ENCODE measurements at places on chromosomes 12 and 14.
A peak's percentile ranks its signal among the peaks of the same experiment; 100 is the strongest.

- no peak for DNase-seq
Measured at GRCh38 chr14:64614805-64615391, 65.1 kb downstream of the PPP1R36 start.

DNA sequence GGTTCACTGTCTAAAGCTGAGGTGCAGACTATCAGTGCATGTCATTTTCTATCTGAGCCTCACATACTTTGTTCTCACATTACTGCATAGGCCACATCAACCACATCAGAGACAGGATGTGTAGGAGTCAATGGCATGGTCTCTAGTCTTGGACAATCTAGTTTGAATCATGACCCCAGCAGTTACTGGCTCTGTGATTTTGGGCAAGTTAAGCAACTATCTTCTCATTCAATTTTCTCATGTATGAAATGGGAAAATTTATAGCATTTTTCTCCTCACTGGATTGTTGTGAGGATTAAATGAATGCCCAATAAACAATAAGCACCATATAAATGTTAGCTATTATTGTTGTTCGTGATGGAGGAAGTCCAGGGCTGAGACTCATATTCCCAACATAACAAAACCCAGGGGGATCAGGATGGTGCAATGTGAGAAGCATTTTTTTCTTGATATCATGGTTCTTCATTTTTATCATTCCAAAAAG, 432.6 kb downstream of the LRIG3 start:
- DNase-seq: no peak

GRCh38 chr14:31657917-31658316, 96.7 kb downstream of the NUBPL start:
- no peak for DNase-seq

DNA sequence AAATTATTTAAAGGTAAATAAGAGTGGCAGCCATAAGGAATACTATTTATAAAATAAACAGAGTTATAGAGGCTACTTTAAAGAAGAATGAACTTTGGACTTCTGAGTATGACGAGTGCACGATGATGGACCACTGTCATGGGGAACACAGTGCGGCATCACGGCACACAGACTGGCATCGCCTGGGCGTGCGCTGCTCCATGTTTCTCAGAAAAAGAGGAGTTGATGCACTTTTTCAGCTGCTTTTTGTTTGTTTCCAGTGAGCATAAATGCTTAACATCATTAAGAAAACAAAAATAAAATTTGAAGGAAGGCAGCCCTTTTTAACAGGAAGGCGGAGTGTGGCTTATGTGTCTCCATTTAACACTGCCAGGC, 23.3 kb upstream of the EAPP start:
- peak; percentile 48 for DNase-seq

DNA sequence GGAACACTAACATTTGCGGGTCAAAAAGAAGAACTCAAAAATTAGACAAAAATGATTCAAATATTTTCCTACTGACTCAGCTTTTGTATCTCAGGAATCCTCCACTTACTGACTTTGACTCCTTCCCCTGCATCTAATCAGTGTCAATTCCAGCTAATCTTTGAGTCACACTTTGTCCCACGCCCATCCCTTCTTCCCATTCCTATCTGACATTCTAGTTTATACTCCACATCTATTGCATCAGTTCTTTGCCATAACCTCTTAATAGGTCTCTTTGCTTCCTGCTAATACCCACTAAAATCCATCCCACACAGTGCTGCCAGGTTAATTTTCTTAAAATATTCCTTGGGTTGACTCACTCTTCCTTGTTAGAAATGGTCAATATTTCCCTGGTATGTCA, 19.1 kb downstream of the BBS10 start:
- no peak for DNase-seq

- DNase-seq: no peak
Measured at GRCh38 chr14:97113339-97113738, 316.2 kb downstream of the VRK1 start.

GRCh38 chr12:38785381-38785780, 120.0 kb downstream of the CPNE8 start:
- DNase-seq: no peak

DNA sequence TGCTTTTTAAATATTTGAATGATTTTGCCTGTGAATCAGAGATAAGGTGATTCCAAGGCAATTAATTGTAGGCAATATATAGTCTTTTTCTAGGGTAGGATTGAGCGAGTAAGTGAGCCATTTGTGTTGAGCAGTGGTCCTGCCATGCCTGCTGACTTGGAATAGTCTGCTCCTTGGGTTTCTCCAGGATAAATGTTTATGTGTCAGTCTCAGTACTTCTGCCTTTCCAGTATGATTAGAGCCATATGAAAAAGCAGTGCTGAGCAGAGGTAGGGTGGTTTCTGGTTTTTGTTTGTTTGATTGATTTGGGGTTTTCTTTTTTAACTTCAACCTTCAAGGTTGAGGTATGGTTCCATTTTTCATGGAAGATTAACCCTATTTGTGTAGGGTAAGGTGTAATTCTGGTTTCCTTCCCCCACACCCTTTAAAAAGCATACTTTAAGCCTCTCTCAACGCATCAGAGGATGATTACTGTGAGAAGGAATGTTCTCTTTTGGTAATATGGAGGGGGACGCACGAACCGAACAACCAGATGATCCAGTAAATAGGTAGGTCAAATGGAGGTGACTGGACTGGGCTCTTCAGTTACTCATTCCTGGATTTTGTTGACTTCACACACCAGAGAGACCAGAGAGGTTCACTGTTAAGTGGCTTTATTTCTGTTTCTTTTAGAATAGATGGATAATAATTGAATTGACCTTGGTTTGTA, 22.7 kb downstream of the FRMD6 start:
- no peak for DNase-seq

- DNase-seq: no peak
Measured at GRCh38 chr12:108690191-108690518, 41.2 kb downstream of the CORO1C start.

- no peak for DNase-seq
Measured at GRCh38 chr12:50482571-50482970, 22.2 kb upstream of the DIP2B start.

- DNase-seq: no peak
Measured at GRCh38 chr12:89236748-89237383, 115.4 kb downstream of the DUSP6 start.

- no peak for DNase-seq
Measured at GRCh38 chr12:80846952-80847351, 90.8 kb downstream of the LIN7A start.

- DNase-seq: peak; percentile 73
Measured at GRCh38 chr12:110107369-110108281, 16.5 kb upstream of the IFT81 start.

DNA sequence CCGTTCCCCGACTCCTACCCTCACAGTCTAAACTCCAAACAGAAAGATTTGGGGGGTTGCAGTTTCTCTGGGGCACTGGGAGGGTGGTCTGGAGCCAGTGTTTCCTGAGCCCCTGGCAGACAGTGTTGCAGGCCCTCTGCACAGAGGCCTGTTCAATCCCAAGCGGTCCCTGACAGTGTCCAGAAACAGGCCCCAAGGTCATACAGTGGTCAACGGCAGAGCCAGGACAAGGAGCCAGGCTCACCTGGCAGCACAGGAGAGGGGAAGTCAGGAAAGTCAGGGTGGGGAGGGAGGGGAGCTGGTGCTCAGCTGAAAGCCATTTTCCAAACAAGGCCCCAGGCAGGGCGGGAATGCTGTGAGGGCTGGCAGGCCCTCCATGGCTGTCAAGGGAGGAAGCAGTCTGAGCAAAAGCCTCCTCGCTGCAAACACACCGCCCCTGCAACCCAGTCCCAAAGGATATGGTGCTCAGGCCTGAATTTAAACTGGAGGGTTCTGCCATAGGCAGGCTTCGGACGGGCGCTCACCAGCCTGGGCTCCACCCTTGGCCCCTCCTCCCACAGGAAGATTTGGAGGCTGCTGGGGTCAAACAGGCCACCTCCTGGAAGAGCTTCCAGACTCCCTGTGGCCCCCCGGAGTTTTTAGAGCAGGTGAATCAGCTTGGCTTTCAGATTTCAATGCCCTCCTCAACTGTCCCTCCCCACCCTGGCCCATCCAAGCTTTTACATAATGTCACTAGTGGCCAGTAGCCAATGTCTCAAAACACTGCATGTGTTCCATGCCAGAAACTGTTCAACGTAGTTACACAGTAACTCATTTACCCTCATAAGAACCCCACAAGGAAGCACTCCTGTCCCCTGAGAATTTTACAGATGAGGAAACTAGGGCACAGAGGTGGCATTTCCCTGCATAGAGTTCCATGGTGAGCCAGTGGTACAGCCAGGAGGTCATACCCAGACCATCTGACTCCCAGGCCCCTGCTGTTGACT, 41.5 kb downstream of the CHGA start:
- DNase-seq: no peak

DNA sequence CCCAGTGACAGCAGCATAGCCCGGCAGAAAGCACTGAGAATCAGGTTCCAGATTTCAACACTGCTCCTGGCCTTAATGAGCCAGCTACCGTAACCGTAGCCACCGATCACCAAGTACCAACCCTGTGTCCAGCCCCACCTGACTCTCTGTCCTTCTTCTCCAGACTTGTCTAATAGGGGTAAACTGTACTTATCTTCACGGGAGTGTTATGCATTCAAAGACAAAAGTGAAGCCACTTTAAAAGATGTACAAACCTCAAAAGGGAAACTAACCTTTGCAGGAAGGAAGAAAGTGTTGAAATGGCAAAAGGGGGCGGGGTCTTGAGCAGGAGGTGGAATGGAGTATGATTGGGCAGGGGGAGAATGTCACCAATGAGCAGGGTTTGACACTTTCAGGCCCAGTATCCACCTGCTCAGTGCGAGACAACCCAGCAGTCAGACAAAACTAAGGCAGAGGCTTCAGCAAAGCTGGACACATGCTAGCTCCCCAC, 226.1 kb downstream of the CHST11 start:
- no peak for DNase-seq

DNA sequence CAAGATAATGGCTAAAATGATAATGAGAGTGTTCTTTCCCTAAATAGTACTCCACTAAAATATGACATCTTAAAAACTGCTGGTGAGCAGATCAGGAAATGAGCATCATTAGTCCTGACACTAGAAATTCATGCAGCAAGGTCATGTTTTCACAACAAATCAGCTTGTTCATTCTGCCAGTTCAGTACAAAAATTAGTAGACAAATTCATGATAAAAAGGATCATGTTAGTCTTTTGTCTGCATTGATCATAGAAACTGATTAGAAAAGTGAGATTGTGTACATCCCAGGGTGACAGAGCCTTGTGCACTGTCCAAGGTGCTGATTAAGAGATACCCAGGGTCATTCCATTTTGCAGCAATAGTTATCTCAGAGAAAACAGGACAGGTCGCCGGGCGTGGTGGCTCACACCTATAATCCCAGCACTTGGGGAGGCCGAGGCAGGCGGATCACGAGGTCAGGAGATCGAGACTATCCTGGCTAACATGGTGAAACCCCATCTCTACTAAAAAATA, 163.6 kb downstream of the RIMBP2 start:
- DNase-seq: no peak

DNA sequence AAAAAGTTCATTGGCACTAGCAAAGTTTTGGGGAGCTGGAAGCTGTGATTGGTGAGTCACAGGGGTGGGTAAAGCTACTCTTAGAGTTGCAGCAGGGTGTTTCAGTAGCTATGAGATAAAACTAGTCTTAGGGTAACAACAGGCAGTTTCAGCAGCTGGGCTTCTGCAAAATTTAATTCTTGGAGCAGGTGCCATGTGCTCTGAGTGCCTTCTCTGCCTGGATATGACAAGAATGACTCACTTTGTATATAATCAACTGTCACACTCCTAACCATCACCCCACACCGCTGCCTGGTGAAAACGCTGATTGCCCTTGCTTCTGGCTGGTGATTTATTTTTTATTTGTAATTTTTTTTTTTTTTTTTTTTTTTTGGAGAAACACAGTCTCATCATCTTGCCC, 10.5 kb upstream of the PLBD2 start:
- no peak for DNase-seq

DNA sequence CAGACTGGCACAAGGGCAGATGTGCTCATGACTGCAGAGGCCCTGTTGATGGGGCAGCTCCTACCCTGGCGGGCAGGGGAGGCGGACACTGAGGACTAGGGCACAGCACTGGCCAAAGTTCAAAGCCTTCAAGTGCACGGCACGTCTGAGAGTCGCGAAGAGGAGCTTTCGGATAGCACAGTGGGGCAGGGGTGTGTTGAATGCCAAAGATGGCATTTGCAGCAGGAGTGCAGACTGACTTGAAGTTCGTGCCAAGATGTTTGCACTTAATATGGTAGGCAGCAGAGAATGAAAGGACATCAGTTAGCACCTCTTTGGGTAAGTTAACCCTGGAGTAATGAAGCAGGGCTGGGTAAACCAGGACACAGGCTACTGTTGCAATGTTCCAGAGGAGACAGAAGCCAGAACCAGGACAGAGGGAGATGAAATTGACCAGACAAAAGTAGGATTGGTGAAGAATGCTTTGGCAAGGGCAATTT, 6.7 kb upstream of the EML1 start:
- no peak for DNase-seq

DNA sequence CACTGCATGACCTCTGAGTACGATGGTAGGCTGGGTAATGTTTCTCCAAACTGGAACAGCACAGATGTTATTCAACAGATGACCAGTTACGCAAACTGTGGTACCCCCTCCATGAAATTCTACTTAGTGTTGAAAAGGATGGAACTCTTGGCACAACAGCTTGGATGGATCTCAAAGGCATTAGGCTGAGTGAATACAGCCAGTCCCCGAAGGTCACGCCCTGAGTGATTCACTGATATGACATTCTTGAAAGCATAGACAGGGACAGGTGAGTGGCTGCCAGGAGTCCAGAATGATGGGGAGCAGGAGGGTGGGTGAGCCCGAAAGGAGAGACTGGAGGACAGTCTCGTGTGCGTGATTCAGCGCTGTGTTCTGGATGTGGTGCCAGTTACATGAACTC, 187.5 kb upstream of the TMEM132C start:
- no peak for DNase-seq

DNA sequence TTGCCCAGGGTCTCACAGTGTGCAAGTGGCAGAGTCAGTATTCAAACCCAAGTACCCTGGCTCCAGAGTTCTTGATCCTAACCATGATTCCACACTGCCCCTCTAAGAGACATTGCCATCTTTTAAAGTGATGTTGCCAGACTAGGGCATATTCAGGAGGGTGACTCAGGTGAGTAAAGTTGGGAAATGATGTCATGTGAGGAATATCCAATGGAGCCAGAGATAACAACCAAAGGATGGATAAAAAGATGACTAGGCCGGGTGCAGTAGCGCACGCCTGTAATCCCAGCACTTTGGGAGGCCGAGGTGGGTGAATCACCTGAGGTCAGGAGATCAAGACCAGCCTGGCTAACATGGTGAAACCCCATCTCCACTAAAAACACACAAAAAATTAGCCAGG, 85.6 kb downstream of the SMOC1 start:
- DNase-seq: no peak

DNA sequence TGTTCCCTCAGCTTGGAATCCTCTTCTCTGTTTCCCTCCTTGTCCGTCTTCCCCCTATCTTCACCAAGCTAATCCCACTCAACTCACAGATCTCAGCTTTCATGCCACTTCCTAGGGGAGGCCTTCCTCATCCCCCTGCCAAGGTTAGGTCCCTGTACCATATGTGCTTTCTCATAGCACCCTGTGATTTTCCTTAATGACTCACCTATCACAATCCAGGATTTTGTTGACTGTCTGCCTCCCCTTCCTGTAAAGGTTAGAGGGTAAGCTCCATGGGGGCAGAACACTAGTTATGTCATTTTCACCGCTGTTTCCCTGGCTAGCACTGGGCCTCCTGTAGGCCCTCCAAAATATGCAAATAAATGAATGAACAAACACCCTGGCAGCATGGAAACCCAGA, 57.6 kb downstream of the CRADD start:
- no peak for DNase-seq

All from HepG2 (cell line).